Esophagus muscularis mucosa (tissue), 4 donors: ENCODE measurements at places on chromosomes 11 and 22. TPM values are rescaled to one million over a fixed set of nuclear protein-coding genes. Genes with fewer than 3 reads are reported as not detected.

Gene ISX
- total RNA-seq = not detected

Gene OR6T1
- not detected for total RNA-seq

Gene OR52W1
- not detected for total RNA-seq

Gene SMARCB1
- 31.6 TPM for total RNA-seq

Gene GSTT4
- total RNA-seq = not detected

Gene SPON1
- 22.4 TPM for total RNA-seq

Gene SORL1
- 3.0 TPM for total RNA-seq

Gene RFPL1
- total RNA-seq = not detected

DNA sequence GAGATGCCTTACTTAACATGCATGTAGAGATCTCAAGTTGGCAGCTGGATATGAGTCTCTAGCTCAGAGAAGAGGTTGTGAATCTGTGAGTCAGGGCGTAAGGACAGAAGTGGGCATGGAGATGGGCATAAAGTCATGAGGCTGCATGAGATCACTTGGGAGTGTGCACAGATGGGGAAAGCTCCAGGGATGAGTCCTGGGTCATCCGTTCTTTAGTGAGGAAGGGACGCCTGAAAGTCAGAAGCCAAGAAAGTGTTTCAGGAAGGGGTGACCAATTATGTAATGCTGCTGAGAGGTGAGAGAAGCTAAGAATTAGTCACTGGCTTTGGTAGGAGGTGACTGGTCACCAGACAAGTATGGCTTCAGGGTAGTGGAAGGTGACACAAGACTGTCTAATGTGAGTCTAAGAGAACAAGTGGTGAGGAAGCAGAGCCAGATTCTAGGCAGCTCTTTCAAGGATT, 6.7 kb downstream of the ACP2 start:
- no peak for DNase-seq

DNA sequence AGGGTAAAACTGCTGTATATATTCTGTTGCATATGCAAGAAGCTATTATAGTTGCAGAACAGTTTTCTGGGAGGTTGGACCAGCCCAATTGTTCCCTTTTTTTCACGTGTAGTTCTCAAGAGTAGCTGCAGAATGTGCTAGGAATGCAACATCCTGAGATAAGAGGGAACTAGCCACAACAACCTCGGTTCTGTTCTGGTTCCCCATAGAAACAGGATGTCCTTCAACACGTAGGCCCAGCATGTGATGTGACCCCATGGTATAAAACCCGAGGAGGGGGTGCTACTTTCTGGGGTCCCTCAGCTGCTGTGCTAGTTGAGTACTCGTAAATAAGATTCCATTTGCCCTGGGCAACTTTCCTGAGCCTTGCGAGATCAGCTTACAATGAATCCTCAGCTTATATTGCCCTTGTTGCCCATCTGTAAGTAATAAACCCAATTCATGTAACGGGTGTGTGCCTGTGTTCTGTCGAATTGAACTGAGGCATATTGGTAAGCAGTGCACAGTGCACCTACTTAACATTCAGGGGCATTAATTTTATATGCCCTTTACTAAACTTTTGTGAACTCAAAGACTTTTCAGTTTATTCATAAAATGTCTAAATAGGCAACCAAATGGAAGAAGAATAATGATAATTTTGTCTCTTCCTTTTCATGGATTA, 23.0 kb upstream of the TRAF6 start:
- DNase-seq = no peak

GRCh38 chr11:79274636-79275331, 166.0 kb downstream of the TENM4 start:
- DNase-seq = no peak

- DNase-seq = no peak
Measured at GRCh38 chr11:47222696-47223095, 7.9 kb downstream of the DDB2 start.

DNA sequence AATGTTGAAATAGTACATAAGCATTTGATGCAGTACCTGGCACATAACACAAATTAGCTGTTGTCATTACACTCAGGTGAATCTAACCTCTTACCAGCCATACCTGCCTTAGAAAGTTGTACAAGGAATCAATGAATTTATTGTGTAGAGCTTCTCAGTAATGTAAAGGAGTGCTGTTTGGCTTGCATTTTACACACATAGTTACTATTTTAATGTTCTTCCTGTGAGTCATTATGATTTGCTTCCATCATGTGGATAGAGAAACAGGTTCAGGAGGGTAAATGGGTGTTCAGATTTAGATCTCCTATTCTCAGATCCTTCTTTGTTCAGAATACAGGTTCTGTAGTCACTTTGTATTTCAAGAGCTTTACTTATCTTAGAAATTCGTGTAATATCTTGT, 27.6 kb upstream of the RCE1 start:
- DNase-seq = no peak

DNA sequence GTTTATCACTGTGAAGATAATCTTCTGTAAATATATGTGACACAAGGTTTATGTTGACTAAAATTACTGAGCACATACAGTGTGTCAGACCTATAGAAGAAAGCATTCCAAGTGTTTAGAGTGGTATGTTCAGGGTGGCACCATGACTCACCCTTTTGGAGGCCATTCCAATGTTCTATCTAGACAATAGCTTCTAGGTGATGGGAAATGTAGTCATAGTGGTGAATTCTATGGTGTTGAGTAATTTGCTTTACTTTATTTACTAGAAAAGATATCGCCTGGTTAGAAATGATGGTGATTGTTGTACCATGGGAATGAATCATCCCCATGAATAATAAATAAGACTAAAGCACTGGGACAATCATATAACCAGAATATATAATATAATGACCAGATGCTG, 72.9 kb upstream of the OR4C15 start:
- DNase-seq = no peak

DNA sequence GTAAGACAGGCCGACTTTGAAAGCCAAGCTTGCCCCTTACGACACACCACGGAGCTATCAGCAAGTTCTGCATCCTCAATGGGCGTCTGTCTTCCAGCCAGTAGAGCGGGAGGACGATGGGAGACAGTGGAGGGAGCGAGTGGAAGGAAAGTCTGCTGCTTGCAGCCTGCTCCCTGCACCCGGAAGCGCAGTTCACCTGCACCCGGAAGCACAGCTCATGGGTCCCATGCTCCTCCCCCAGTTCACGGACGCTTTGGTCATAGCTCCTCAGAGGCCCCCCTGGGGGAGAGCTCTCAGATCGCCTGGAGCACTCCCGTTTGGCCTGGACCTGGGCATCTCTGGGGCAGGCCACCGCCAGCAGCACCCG, 51.3 kb downstream of the FBLN1 start:
- DNase-seq = no peak

- DNase-seq = no peak
Measured at GRCh38 chr11:133070021-133070713, 462.1 kb downstream of the OPCML start.

DNA sequence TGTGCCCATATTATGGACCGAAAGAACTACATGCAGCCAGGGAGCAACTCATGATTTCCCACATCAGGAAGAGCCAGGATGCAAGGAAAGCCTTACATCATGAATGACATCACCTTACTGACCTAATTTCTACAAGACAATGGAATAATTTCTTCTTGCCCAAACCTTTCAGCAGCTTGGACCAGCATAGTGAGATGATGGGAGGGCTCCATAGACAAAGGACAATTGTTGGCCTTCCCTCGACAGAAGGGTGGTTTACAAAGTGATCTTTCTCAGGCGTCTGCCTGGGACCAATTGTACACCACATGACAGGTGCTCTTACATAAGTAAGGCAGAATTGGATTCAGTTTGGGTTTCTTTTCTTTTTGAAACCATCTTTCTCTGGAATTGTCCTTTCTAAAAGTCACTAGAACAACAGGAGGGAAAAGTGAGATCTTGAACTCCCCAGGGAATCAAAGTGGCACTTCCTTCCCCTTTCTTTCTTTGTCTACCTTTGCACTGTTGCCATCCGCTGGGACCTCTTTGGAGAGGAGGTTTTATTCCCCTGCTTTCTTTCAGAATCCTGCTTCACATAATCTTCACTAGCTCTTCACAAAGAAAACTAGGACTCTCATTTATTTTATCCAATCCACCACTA, 51.7 kb upstream of the PAK1 start:
- DNase-seq = no peak

DNA sequence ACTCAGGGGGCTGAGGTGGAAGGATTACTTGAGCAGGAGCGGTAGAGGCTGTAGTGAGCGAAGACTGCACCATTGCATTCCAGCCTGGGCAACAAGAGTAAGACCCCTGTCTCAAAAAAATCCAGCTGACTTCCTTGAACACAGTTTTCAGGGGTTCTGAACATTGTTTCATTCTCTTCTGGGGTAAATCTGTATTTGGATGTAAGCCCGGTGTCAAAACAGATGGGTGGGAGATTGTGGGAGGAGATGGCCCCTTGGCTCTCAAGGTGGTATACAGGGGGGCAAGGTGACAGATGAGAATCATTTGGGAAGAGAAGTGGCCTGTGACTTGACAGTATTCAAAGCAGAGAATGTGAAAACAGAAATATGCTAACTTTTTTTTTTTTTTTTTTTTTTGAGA, 4.8 kb downstream of the ESAM start:
- no peak for DNase-seq

GRCh38 chr22:50146439-50147238, 23.9 kb upstream of the PANX2 start:
- no peak for DNase-seq

- DNase-seq = no peak
Measured at GRCh38 chr22:36201630-36202319, at the start of gene APOL4. Gene APOL4 (minus strand): TSS chr22:36201809. CDS start chr22:36201734, 75 bp downstream.

GRCh38 chr11:124582565-124582964, 12.8 kb downstream of the OR8A1 start:
- no peak for DNase-seq

DNA sequence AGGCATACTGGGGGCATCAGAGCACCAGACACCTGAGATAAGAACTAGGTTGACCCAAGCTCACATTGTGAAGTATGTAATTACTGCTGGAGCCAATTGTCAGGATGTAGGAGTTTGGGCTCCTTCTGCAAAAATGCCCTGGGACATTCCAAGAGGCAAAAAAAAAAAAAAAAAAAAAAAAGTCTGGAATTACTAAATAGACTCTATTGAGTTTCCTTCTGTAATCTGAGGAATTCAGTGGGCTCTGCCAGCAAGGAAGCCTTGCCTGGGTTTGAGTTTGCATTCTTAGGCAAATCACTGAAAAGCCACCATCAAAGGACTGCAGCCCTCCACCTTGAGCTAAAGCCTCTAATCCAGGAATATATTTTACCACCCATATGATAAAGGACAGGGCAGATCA, 8.0 kb upstream of the CAVIN3 start:
- no peak for DNase-seq
